ENCODE measurements at places on chromosomes 1 and 21.

DNA sequence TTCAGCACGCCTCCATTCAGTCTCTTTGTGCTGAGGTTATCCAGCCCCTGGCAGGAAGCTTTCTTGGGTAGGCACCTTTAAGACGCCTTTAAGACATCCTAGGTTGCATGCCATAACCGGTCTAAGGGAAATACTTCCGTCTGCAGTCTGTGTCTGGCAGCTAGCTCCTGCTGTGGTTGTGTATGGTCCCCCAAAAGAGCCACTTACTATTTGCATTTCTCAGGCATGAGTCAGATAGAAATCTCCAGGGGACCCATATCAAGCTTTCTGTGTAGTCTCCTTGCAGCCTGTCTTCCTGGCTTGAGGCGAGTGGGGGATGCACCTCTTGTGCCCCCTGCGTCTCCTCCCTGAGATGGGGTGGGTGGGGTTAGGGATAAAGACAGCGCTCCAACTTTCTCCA lies 10.0 kb upstream of the RYR2 start:
- no peak for DNase-seq

GRCh38 chr1:1680912-1681273 lies 11.7 kb downstream of the SLC35E2B start:
- DNase-seq: no peak

DNA sequence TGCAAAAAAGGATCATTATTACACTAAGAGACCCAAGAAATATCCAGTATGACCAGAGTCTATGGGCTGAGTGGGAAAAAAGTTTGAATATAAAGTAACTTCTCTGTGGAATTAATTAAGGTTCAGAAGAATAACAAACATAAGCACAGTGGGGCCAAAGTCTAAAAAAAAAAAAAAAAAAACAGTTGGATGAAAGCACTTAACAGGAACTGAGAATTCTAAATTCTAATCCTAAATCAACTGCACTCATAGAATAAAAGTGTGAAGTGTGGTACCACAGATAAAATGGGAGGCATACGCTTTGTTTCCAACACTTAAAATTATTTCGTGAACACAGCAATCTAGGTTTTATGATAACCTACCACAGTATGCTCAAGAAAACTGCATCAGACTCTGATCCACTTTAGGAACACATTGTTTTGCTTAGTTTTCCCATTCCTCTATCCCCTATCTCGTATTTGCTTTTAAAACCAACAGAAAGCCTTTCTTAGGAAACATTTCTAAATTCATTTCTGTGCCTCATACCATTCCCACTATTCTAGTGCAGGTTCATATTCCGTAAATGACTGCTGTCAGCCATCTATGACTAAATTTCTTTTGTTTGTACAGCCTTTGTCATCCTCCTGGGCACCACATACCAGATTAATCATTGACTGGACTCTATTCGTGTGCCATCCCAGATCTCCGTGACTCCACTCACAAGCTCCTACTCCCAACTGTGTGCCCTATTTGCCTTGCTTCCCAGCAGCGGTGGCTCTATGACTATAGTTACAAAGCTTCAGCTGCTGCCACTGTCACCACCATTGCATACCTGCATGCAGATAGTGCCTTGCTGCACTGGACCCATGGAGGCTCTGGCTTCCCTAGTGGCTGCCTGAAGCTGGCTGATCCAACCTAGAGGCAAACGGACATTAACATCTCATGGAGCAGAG lies 24.9 kb downstream of the CHML start:
- no peak for DNase-seq

GRCh38 chr21:42373196-42373907 lies 7.0 kb upstream of the TFF1 start:
- DNase-seq: no peak

DNA sequence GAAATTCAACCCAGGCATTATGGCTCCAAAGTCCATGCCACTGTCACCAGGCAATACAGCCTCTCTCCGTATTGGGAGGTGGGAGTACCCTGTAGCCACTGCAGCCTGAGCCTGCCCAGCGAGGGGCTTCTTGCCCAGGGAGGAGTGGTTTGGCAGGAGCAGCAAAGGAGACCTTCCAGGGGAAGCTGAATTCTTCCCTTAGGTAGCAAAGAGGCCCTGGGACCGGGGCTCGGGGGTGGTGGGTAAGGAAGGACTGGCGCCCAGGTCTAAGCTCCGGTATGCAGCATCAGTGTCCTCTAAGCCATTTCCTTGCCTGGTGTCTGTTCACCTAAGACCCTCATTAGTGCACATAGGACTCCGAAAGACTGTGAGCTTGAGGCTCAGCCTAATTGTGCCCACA lies 17.0 kb downstream of the TNNT2 start:
- DNase-seq: no peak

DNA sequence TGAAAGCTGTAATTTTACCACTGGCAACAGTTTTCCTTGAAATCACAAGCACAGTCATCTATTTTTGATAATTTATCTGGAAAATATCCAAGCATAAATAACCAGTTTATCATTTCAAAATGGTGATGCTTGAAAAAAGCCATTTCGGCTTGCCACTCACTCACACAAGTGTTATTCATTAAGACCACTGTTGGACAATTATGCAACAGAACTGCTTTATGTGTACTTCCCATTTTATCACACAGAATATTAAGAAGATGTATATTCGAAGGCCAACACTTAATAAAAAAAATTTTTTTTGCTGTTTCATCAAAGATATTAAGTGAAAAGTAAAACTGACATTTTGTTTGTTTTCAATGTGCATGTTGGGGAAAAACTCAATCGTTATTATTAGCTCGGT lies 62.3 kb downstream of the EIF4G3 start:
- DNase-seq: no peak

DNA sequence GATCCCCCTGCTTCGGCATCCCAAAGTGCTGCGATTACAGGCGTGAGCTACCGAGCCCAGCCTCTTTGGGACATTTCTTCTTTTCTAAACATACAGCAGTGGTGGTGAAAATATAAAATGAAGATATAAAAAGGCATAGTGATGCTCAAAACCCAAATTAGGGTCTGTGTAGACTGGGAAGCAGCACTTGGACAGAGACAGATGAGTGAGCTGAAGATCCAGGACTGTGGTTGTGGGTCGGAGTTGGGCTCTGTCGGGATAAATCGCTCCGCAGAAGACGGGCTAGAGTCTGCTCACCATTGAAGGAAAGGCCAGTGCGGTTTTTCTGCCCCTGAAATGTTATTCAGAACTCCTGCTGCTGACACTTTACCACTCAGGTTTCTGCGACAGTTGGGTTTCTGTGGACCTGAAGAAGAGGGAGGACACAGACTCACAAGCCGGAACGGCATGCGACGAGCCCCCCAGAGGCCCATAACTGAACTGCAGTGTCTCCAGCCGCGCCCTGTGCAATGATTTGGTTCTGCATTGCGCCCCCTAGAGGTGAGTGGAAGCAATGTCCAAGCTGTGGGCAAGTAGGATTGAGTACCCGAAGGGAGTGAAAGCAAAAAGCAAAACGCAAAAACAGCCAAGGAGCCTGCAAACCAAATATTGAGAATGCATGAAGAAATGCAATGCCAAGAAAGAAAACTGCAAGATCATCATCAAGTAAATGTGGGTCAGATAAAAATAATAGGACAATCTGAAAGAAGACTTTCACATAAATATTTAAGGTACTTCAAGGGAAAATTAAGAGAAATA lies 66.6 kb downstream of the GABPA start:
- DNase-seq: peak; percentile 96

DNA sequence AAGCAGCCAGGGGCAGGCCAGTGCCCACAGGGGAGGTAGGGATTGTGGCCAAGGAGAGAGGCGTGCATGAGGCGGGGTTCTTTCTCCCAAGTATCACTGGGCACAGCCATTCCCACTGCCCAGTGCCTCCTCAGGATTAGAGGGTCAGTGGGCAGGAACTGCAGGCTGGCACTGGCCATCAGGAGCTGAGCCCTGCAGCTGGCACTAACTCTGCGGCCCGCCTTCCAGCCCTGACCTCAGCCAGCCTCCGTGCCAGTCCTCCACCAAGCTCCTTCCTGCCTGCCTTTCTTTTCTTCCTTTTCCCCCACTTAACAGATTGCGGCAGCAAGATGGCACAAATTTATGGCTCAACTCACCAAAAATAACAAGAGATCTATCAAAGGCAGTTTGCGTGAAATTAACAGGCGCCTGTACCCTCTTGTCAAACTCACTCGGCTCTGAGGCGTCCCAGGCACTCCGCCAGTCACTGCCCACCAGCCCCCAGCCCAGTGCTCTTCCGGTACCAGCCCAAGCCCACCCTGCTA lies 11.1 kb downstream of the ADGRB2 start:
- DNase-seq: no peak

GRCh38 chr1:226956942-226957713 lies 17.0 kb downstream of the COQ8A start:
- no peak for DNase-seq

- DNase-seq: no peak
These were observed 9.4 kb downstream of the CYP2J2 start for GRCh38 chr1:59917026-59917784.

DNA sequence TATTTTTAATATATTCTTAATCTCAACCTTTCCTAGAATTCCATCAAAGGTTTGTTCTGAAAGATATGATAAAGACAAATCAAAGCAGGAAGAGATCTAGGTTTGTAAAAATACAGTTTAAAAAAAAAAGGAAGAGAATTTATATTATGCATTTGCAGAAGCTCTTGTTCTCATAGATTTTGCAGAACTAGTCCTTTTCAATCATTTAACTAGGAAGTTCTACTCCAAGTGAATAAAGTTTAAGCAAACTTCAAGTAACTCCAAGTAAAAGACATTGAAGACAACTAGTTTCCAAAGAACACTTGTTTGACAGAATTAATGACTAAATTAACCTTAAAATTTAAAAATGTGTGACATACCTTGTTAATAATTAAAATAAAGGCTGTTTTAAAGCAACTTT lies 55.9 kb downstream of the HNRNPR start:
- DNase-seq: no peak

- DNase-seq: no peak
These were observed 60.4 kb upstream of the PSEN2 start for GRCh38 chr1:226809785-226810571.

DNA sequence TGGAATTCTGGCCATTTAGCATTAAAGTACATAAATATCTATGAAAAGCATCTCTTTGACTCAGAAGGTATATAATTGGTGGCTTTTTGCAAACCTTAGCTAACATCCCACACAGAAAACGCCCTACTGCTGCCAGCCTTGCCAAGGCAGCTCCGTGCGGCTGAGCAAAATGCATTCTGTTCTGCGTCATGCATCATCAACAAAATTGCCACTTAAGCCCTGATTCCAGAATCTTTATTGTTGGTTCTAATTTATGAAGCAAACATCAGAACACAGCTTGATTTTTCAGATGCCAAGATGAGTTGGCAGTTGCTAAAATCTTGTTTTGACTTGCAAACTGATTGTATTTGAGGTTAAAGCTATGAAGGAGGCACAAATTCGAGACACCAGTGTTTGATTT lies 314.9 kb upstream of the DEPDC1 start:
- no peak for DNase-seq

- no peak for DNase-seq
These were observed 16.9 kb downstream of the DYRK3 start for GRCh38 chr1:206651958-206652890.

- DNase-seq: no peak
These were observed 18.2 kb downstream of the CD34 start for GRCh38 chr1:207892764-207893163.

DNA sequence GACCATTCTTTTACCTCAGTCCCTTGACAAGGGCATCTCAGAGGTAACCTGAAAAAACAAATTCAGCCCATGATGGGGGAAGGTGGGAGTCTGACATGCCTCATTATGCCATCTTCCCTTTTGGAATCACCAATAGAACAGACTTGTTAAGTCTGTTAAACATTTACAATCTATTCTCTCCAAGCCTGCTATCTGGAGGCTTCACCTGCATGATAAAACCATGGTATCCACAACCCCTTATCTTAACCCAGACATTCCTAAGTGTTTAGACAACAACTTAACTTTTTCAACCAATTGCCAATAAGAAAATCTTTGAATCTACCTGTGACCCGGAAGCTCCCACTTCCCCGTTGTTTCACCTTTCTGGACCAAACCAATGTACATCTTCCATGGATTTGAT lies 233.0 kb upstream of the CACYBP start:
- DNase-seq: no peak

- DNase-seq: no peak
These were observed 366.9 kb downstream of the S1PR1 start for GRCh38 chr1:101603726-101604125.

DNA sequence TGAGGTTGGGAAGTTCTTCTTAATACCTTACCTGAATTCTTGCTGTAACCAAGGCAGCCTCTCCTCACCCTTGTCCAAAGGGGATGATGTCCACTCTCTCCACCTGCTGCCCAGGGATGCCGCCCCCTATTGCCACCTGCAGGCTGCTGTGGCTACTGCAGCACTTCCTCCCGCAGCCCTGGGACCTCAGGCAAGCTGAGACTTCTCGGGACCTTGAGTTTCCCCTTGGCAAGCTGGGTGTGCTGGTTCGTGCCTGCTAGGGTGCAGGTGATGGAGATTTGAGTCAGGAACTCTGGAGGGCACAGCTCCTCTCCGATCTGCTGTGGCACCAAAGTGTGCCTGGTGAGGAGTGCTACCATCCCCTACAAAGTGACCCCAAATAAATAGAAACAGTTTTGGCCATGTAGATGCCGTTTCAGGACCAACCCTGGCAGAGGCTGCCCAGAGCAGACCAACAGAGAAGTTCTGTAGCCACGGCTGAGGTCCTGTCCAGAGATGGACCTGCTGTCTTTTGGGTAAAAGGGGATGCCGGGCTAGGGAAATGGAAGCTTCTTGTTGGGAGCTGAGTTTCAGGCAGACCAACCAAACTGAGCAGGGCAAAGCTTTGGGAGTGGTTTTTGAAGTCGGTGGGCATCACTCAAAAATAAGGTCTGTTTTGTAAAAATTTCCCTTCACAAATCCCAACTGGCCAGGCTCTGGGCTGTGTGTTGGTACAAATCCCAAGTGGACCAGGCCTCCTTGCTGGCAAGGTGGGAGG lies 31.7 kb downstream of the RUNX3 start:
- peak; percentile 60 for DNase-seq

GRCh38 chr1:34736692-34737091 lies 18.2 kb upstream of the GJB5 start:
- no peak for DNase-seq

DNA sequence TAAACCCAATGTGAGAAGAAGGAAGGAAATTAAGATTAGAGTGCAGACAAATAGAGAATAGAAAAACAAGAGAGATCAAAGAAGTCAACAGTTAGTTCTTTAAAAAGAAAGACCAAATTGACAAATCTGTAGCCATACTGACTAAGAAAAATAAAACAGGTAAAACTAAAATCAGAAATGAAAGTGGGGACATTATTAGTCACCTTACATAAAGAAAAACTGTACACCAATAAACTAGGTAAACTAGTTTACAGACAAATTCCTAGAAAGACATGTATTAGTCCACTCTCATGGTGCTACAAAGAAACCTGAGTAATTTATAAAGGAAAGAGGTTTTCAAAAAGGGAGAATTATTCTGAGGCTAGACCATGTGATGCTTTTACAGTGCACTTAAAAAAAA lies 22.3 kb downstream of the BLZF1 start:
- DNase-seq: no peak
